Stimulated activated CD4-positive, alpha-beta T cell treated with anti-CD3 and anti-CD28 coated beads, Interleukin-15, amount 100 ng/mL, for 24 hours (primary cell): ENCODE measurements at places on chromosomes 1 and 21.

GRCh38 chr1:4179914-4180735 lies 280.1 kb upstream of the C1orf174 start:
- peak; percentile 11 for DNase-seq

DNA sequence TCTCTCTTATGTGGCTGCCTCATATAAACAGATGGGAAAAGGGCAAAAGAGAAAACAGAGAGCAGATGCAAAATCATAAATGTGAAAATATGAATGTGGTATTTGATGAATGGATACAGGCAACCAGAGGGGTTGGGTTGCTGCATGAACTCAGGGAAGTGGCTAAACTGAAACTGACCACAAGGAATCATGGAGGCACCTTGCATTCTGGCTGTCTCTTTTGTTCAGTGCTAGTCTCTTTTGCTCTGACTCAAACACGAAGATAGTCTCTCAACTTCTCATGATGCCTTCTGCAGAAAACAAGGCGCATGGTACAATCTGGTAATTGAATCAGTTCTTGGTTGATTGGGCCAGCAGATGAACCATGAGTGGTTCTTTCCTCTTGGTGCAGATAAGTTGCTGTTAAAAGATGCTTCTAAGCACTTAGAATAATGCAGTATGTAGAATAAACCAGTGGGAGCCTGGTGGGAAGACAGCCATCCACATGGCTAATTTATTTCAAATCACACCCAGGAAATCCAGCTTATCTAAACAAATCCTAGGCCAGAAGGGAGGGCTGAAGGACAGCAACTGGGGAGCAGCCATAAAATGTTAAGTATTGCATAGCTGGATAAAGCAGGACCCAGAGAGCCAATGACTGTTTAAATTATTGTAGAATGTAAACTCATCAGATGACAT lies 64.2 kb downstream of the HLX start:
- DNase-seq = no peak

DNA sequence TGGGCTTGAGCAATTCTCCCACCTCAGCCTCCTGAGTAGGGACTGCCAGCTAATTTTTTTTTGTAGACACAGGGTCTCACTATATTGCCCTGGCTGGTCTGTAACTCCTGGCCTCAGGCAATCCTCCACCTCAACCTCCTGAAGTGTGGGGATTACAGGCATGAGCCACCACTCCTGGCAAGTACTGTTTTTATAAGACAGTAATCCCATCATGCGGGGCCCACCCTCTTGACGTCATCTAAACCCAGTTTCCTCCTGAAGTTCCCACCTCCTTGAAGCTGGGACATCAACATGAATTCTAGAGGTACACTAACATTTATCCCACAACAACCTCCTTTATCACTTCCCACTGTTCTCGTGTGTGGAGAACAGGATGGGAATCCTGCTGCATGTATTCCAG lies 104.7 kb downstream of the SPATA46 start:
- DNase-seq = no peak

GRCh38 chr1:206575165-206575893 lies 36.9 kb downstream of the EIF2D start:
- DNase-seq = no peak

DNA sequence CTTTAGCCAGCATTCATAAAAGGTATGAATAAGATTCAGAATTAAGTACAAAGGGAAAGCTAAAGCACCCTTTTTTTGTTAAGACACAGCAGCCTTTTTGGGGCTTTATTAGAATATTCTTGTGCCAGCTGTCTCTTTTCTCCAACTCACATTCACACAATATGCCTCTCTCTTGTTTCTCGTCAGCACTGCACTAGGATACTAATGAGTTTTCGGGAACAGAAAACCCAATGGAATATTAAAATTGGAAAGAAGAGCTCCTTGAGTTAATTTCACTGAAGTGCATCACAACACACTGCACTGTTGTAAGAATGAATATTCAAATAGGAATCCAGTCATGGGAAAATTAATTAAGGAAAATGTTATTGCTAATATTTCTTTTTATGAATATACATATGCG lies 410.4 kb upstream of the BEND5 start:
- no peak for DNase-seq

GRCh38 chr1:236280438-236281197 lies 1.1 kb downstream of the ERO1B start:
- peak; percentile 30 for DNase-seq

DNA sequence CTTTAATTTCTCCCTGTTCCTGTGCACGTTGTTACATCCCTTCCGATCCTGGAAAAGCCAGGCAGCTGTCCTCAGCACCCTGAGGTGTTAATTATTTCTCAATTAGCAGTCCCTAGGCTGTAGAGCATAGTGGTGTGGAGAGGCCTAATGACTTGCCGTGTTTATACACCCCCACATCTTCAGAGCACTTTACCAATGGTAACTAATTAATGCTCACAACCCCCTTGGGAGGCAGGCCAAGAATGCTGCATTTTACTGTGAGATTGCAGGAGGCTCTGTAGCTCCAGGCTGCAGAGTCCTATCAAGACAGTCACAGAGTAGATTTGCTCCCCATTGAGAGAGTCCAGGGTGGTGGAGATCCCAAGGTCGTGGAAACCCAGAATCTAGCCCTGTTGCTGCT lies 2.4 kb upstream of the PARS2 start:
- DNase-seq = no peak

DNA sequence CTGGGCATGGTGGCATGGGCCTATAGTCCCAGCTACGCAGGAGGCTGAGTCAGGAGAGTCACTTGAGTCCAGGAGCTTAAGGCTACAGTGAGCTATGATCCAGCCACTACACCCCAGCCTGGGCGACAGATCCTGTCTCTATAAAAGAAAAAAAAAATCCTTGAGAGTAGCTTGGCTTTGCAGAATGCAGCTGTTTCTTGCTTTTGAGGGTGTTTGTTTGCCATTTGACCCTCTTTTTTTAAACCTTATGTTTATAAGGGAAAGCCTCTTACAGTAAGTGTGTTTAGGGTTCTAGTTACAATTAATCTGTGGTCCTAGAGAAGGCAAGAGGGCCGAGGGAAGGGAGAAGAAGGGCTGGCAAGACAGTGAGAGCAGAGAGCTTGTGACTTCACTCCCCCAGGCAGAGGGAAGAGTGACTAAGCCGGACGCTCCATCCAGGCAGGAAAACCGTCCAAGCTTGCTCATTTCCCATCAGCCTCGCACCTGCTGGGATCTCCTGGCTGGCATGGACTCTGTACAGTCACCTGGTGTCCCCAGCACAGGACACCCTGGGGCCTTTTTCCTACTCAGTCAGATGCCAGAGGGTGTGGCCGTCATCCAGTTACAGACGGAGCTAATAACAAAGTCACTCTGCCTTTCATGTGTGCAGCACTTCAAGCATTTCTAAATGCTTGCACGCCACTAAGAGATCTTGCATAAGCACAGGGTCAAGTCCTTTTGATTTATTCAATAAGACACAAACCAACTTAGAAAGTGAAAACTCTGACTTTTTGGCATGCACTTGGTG lies 55.5 kb upstream of the PSEN2 start:
- no peak for DNase-seq

DNA sequence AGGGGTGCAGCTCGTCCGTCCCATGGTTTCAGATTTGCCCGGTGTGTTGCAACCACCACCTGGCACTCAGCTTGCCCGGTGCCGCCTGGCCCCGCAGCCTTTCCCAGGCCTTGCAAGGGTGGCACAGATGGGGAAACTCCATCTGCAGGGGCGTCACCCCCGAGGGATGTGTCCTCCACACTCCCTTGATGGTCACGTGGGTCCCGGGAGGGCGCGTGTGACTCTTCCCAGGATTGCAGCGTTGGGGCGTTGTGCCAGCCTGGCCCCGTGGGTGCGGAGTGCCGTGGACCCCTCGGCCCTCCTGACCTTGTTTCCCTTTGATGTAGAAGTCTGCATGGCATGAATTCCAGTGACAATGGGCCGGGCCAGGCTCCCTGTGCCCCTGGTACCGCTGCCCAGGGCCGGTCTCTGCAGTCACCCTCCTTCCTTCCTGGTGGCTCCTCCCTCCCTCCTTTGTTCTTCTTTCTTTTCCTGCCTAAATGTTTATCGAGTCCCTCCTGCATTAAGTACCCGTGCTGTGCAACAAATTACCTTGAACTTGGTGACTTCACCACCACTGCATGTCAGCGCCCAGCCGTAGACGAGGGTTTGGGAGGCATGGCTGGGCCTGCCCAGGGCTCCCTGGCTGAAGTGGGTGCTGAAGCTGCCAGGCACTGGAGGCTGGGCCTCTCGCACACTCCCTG lies 22.9 kb downstream of the RRP1 start:
- DNase-seq = no peak
